Lower lobe of right lung (tissue), 2 donors: ENCODE measurements at places on chromosomes 7 and 10. TPM values are rescaled to one million over a fixed set of nuclear protein-coding genes. Genes with fewer than 3 reads are reported as not detected.

- H3K4me1 ChIP-seq = peaks cover 72% of the 10 kb centered on the region
- peaks cover 9% of the 10 kb centered on the region for H3K36me3 ChIP-seq
- DNase-seq = peak; percentile 76
- H3K27me3 ChIP-seq = no peaks in the 10 kb centered on the region
- H3K27ac ChIP-seq = peak overlapping the region; percentile 78
These were observed 36.8 kb downstream of the CTBP2 start for GRCh38 chr10:125123476-125124114.

- no peak for DNase-seq
- H3K27me3 ChIP-seq = no peaks in the 10 kb centered on the region
- H3K36me3 ChIP-seq = no peaks in the 10 kb centered on the region
- no peak overlapping the region for H3K4me3 ChIP-seq
These were observed 74.6 kb downstream of the PPP1R17 start for GRCh38 chr7:31761646-31762045.

DNA sequence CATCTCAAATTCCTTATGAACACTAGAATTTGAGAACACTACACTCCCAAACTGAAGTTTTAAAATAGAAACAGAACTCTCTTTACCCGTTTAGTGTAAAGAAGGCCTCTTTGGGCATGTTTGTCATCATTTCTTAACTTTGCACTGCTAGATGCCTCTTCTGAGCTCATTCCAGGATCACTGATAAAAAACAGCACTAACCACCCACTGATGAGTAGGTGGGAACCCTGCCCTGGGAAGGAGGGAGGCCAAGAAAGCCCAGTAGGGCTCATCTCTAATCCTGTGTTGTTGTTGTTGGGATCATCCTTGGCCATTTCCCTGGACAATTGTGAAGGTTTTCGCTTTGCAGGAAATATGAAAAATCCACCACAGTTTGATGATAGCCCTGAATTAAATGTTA lies 68.2 kb downstream of the CUBN start:
- H3K36me3 ChIP-seq = no peaks in the 10 kb centered on the region
- no peak overlapping the region for H3K27ac ChIP-seq
- no peak overlapping the region for H3K4me3 ChIP-seq
- no peak for DNase-seq
- no peaks in the 10 kb centered on the region for H3K27me3 ChIP-seq

- H3K27ac ChIP-seq = no peak overlapping the region
- peaks cover 10% of the 10 kb centered on the region for H3K4me1 ChIP-seq
- H3K27me3 ChIP-seq = no peaks in the 10 kb centered on the region
- H3K4me3 ChIP-seq = no peak overlapping the region
- no peaks in the 10 kb centered on the region for H3K36me3 ChIP-seq
- DNase-seq = no peak
These were observed 50.1 kb downstream of the ARHGAP12 start for GRCh38 chr10:31878486-31878885.

GRCh38 chr7:116984917-116985316 lies 31.6 kb downstream of the ST7 start:
- H3K4me3 ChIP-seq = no peak overlapping the region
- H3K36me3 ChIP-seq = no peaks in the 10 kb centered on the region
- H3K4me1 ChIP-seq = no peaks in the 10 kb centered on the region
- DNase-seq = no peak
- no peak overlapping the region for H3K27ac ChIP-seq
- no peaks in the 10 kb centered on the region for H3K27me3 ChIP-seq

DNA sequence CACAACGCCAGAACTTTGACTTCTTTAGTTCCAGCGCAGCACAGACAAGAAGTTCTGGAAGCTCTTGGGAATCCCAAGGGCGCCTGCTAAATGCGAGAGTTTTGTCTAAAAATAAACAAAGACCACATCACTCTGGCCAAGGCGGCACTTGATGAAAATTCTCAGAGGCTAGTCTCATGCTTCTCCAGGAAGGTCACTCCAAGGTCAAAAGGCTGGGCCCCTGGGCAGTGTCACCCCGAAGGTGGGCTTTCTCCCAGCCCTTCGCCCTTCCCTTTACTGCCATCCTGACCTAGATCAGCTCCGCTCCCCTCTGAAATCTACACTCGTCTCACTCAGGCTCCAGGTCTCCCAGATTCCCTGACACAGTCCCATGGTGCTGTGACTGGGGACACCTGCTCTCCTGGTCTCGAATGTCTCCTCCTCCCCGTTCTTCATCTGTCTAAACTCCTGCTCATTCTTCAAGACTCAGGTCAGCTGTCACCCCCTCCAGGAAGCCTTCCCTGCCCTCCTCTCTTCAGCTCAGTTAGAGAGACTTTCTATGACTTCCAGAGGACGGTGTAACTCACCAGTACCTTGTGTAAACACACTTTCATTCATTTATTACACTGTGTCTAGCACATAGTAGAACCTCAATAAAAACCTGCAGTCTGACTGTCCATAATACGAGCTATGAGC lies 10.5 kb downstream of the FAM53B start:
- no peak overlapping the region for H3K4me3 ChIP-seq
- no peaks in the 10 kb centered on the region for H3K27me3 ChIP-seq
- H3K4me1 ChIP-seq = peaks cover 97% of the 10 kb centered on the region
- H3K27ac ChIP-seq = peak overlapping the region; percentile 71
- H3K36me3 ChIP-seq = no peaks in the 10 kb centered on the region
- DNase-seq = no peak

- no peak for DNase-seq
- H3K36me3 ChIP-seq = peaks cover 67% of the 10 kb centered on the region
- H3K4me3 ChIP-seq = no peak overlapping the region
These were observed 108.3 kb downstream of the UPF2 start for GRCh38 chr10:11934262-11934661.

DNA sequence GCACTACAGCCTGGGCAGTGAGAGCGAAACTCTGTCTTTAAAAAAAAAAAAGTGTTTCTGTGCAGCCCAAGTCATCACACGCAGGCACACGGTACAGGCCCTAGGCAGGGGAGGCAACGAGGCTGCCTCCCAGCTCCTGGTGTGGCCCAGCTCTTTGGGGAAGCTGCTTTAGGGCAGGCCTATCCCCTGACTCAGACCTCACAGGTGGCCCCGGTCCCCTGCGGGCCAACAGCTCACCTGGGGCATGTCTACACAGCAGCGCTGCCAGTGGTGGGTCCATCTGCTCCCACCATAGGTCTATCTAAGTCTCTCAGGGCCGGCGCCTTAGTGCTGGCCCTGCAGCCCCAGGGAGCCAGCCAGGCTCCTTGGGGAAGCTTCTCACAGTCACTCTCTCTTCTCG lies 31.4 kb downstream of the ZAN start:
- H3K27me3 ChIP-seq = no peaks in the 10 kb centered on the region
- no peak overlapping the region for H3K27ac ChIP-seq
- no peaks in the 10 kb centered on the region for H3K4me1 ChIP-seq
- no peak for DNase-seq

DNA sequence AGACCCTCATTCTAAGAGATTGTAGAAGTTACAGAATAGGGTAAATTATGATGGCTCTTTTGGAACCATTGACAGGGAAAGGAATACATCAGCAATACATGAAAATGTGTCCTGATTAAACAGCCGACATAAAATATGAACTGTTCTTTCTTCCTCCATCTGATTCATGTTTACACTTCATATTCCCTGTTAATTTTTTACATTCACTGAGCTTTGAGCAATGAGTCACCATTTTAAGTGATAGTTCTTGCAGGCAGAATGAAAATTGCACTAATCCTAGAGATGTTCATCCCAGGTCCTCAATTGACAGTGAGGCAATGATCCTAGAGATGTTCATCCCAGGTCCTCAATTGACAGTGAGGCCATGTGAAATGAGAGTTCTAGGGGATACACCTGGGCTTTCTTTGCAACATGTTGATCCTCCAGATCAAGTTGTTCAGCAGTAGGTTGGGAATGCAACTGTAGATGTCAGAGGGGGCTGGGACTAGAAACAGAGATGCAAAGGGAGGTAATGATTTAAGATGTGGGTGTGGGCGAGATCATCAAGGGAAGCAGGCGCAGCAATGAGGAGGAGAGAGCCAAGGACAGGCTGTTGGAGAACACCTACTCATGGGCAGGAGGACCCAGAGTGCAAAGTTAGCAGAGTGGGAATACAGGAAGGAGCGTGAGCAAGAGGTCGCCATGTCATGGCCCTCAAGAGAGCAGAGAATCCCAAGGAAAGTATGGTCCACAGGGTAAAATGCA lies 138.7 kb downstream of the ZNF365 start:
- no peak overlapping the region for H3K4me3 ChIP-seq
- no peaks in the 10 kb centered on the region for H3K27me3 ChIP-seq
- H3K36me3 ChIP-seq = no peaks in the 10 kb centered on the region
- no peaks in the 10 kb centered on the region for H3K4me1 ChIP-seq

- DNase-seq = no peak
- H3K27me3 ChIP-seq = no peaks in the 10 kb centered on the region
- H3K27ac ChIP-seq = no peak overlapping the region
- H3K4me3 ChIP-seq = no peak overlapping the region
- H3K36me3 ChIP-seq = no peaks in the 10 kb centered on the region
These were observed 73.1 kb downstream of the STK31 start for GRCh38 chr7:23783115-23783514.

DNA sequence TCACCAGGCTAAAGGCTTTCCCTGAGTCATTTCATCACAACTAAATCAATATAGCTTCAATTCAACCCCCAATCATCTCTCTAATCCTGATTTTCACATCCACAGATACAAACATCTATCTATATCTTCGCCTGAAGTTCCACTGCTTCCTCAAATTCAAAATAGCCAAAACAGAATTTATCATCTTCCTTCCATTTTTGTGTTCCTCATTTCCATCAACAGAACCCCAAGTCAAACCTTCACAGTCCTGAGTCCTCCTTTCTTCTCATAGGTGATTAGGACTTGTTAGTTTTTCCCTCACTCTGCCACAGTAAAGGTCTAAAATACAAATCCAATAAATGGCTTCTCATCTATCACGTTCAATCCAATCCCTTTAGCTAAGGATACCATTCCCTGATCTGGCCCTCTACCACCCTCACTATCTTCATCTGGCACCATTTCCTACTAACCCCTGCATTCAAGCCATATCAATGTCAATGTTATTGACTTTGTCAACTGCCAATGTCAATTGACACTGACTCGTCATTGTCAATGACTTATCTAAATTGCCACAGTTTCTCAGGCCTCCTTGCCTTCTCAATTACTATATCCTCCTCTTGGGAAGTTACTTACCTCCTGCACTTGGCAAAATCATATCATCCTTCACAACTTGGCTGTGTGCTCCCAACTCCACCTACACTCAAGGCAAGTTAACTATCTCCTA lies 2.6 kb downstream of the HYCC1 start:
- no peak overlapping the region for H3K4me3 ChIP-seq
- no peak for DNase-seq
- no peak overlapping the region for H3K27ac ChIP-seq
- H3K36me3 ChIP-seq = no peaks in the 10 kb centered on the region

GRCh38 chr10:59801171-59801570 lies 47.9 kb upstream of the MRLN start:
- no peaks in the 10 kb centered on the region for H3K27me3 ChIP-seq
- no peak overlapping the region for H3K27ac ChIP-seq
- no peak overlapping the region for H3K4me3 ChIP-seq
- H3K36me3 ChIP-seq = peaks cover 71% of the 10 kb centered on the region
- DNase-seq = no peak

DNA sequence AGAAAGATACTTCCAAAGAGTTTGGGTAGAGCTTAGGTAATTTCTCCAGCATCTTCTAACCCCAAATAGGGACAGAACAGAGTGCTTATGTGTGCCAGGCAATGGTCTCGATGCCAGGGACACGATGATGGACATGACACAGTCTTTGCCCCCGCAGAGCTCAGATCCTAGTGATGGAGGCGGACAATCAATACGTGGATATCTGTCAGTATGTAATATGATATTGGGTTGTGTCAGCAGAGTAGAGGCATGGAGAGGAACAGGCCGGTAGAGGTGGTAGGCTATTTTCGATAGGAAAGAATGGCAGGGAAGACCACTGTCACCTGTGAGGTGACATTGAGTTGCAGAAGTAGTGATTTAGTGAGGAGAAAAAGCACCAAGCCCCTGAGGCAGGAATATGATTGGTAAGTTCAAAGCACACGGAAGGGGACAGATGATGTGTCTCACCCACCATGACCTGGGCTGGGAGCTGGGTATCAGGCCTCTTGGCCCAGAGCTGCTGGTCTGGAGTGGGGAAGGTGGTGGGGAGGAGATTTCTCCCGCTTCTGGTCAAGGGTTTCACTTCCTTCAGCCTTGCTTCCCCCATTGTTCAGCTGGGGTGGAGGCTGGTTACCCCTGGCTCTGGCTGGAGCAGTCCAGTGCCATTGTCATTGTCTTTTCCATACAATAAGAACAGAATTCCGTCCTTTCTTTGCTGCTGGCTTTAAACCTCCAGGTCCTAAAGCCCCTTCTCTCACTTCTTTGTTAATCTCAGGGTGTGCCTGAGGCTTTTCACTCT lies 36.0 kb upstream of the SRGN start:
- H3K27ac ChIP-seq = peak overlapping the region; percentile 15
- no peak overlapping the region for H3K4me3 ChIP-seq
- H3K27me3 ChIP-seq = no peaks in the 10 kb centered on the region

DNA sequence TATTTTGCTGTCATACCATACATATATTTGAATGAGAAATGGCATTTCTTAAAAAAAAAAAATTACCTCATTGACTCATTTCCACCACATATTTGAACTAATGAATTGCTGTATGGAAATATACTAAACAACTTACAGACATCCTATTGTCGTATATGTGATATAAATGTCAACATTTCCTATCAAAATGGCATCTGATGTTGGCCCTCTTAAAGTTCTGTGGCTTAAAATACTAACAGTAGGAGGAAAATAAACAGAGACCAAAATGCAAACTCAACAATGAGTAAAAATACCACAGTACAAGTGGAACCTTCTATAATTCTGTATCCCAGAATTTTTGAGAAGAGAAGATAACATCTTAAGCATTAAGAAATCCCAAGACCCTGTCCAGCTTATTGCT lies 405.6 kb upstream of the GALNT17 start:
- no peak overlapping the region for H3K4me3 ChIP-seq
- H3K27ac ChIP-seq = no peak overlapping the region
- no peaks in the 10 kb centered on the region for H3K27me3 ChIP-seq
- no peak for DNase-seq
- H3K4me1 ChIP-seq = peaks cover 9% of the 10 kb centered on the region

GRCh38 chr7:65989694-65990080 lies 7.7 kb upstream of the GUSB start:
- no peak overlapping the region for H3K4me3 ChIP-seq
- no peak overlapping the region for H3K27ac ChIP-seq
- DNase-seq = no peak
- H3K36me3 ChIP-seq = no peaks in the 10 kb centered on the region
- H3K4me1 ChIP-seq = no peaks in the 10 kb centered on the region

DNA sequence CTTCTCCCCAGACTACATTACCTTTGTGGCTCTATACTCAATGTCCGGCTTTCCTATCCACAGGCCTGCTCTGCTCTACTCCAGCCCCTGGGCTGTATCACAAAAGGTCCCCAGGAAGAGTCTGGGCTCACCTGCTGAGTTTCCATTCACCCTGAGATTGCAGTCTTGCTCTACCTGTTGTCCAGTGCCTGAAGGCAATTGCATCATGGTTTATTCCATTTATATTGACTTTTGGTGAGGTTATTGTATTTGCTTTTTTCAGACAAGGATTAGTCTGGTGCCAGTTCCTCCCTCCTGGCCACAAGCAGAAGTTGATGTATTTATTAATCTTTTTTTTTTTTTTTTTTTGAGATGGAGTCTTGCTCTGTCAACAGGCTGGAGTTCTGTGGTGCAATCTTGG lies 273.1 kb downstream of the XPNPEP1 start:
- H3K4me3 ChIP-seq = no peak overlapping the region
- no peaks in the 10 kb centered on the region for H3K4me1 ChIP-seq
- H3K27ac ChIP-seq = no peak overlapping the region
- DNase-seq = no peak

Gene DYNC1I1
- total RNA-seq = 1.3 TPM

Gene VWA2
- 10.6 TPM for total RNA-seq

Gene RBP3
- not detected for total RNA-seq

Gene GPR146
- 44.8 TPM for total RNA-seq

Gene OR2A2
- not detected for total RNA-seq
